ENCODE measurements at places on chromosomes 3 and 15.

- DNase-seq: no peak
Measured at GRCh38 chr3:177836671-177837070, 639.4 kb upstream of the TBL1XR1 start.

GRCh38 chr15:79900087-79900486 is 3.3 kb upstream of the MTHFS start:
- DNase-seq: no peak

DNA sequence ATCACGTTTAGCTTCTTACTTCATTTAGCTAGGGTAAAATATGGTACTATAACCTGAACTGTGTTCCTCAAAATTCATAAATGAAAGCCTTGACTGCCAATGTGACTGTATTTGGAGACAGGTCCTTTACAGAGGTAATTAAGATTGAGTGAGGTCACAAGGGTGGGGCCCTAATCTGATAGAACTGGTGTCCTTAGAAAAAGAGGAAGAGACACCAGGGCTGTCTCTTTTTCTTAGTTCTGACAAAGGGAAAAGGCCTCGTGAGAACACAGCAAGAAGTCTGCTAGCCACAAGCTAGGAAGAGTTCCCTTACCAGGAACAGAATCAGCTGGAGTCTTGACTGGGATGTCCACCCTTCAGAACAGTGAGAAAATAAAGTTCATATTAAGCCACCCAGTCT is 162.7 kb downstream of the GMNC start:
- DNase-seq: no peak

GRCh38 chr3:118682921-118683320 is 351.7 kb downstream of the IGSF11 start:
- DNase-seq: no peak

GRCh38 chr3:122389892-122390291 is 5.9 kb downstream of the FAM162A start:
- no peak for DNase-seq

DNA sequence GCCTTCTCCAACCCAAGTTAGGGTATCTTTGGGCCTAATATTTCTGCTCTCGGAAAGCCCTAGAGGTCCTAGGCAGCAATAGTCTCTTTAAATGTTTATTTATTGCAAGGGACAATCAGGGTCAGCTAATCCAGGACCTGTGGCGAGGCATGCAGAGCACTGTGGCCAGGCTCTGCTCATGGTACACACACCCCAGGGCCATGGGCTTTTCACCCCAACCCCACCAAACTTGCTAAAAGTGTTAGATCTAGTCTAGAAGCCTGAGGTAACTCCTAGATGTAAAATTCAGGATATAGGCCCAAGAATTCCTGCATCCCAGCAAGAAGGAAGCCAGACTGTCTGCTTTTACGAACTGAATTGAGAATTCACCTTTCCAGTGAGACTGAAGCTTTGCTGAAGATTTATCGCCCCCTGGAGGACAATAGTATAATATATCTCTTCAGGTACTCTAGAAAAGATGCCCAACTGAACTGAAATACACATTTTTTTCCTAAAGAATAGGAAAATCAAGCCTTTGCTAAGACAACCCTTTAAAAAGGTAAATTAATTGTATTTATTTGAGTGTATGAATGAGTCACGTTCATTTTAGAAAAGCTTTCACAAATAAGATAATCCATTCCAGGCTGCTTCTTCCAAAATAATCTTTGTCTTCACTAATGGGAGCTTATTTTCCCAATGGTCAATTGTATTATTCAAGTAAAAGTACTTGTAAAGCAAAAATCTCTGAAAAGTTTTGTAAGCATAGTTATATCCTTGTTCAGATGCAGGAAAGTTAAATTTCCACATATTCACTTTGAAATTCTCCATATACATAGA is 89.8 kb downstream of the LRRC3B start:
- peak; percentile 9 for DNase-seq

- DNase-seq: no peak
Measured at GRCh38 chr3:57821765-57822164, 65.7 kb downstream of the SLMAP start.

DNA sequence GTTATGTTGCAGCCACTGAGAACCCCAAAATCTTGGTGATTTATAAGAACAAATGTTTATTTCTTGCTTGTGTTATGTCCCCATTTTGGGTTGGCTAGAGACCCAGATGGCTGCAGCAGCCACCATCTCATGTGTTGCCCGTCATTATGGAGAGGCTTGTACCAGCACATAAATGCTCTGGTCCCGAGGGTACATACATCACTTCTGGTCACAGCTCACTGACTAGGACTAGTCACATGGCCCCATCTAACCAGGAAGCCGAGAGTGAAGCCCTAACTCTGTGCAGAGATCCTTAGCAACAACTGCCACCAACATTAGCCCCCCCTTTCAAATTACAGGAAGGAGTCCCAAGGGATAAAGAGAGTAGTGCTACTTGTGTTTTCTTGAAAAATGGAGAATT is 25.5 kb upstream of the HACD2 start:
- no peak for DNase-seq

- no peak for DNase-seq
Measured at GRCh38 chr3:172185907-172186306, 146.5 kb downstream of the FNDC3B start.

DNA sequence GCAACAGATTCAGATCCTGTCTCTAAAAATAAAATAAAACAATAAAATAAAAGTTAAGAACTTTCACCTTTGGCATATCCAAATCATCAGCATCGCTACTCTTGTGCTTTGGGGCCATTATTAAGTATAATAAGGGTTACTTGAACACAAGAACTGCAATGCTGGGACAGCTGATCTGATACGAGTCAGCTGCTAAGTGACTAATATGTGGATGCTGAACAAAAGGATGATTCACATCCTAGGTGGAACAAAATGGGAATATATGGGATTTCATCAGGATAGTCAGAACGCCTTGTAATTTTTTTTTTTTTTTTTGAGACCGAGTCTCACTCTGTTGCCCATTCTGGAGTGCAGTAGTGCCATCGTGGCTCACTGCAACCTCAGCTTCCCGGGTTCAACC is 29.7 kb downstream of the BUB1B start:
- no peak for DNase-seq

- DNase-seq: no peak
Measured at GRCh38 chr3:13072239-13072599, 1.0 kb downstream of the IQSEC1 start.

DNA sequence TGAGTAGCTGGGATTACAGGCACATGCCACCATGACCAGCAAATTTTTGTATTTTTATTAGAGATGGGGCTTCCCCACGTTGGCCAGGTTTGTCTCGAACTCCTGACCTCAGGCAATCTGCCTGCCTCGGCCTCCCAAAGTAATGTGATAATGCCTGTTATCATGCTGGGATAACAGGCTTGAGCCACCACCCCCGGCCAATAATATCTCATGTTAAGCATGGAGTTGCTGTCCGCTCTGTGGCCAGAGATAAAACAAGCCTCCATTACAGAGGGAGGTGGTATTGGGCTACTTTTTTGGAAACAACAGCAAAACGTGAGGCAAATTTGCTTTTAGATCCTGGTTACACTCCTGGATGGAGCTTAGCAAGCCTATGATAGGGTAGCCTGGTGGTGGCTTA is 32.9 kb upstream of the ALG1L2 start:
- no peak for DNase-seq

- DNase-seq: no peak
Measured at GRCh38 chr15:75235051-75235673, 23.0 kb upstream of the GOLGA6C start.

- DNase-seq: no peak
Measured at GRCh38 chr15:82105451-82106215, 59.8 kb upstream of the MEX3B start.

DNA sequence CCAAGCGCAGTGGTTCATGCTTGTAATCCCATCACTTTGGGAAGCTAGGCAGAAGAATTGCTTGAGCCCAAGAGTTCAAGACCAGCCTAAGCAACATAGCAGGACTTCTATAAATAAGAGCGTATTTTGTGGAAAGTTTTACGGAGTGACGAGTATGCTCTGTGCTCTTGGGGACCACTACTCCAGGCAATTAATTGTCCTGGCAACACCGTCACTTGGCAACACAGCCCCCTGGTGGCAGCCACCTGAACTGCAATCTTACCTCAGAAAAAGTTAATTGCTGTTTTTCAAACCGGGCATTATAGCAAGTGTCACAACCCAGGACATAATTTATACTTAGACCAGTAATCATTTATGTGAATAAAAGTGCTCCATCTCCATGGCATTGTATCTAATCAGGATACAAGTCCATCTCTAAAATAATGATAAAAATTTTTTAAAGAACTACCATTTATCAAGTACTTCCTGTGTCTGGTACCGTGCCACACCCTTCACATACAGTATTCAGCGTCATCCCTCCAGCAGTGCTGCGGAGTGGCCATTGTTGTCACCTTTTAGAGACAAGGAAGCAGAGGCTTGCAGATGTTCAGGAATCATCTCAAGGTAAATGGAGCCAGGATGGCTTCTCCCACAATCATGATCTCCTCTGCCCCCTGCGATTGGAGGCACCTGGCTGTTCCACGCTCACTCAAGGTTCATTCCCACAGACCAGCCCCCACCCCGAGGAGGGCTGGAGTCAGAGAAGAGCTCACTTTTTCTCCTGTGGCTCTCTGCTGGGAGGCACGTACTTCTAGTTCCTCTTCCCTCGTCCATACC is 34.5 kb downstream of the PLA2G4D start:
- peak; percentile 57 for DNase-seq

DNA sequence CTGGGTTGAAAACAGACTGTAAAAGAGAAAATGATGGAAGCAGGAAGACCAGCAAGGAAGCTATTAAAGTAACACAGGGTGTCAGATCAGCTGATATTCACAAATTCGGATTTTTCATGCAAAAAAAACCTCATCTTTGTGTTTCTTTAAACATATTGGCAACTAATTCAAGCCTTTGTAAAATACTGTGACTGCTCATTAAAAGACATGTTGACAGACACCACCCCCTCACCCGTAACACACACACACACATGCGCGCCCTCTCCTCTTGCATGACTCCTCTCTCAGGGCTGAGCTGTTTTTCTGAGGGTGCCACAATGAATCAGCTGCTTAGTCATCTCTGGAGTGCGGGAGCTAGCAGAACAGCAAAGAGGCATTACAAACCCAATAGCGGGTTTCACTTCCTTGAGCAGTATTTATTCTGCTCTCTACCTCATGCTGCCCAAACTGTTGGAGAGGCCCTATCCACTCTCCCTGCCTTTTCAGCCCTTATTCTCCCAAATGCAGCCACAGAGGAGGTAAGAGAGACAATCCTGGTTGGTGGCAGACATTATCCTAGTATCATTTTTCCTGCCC is 35.8 kb upstream of the CCDC80 start:
- DNase-seq: no peak

DNA sequence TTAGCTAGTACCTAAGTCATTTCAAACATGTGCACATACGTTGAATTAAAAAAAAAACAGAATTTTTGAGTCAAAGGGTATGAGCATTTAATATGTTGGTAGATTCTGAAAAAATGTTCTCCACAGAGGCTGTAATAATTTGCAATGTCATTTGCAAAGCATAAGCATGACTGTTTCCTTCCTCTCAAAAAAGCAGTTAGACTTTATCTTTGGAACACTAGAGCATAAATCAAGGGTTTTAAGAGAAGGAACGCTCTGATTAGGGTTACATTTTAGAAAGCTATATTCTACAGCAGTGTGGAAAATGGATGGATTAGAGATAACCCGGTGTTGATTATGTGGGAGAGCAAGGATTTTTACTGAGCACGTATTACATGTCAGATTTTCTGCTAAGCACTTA is 193.7 kb downstream of the WDR72 start:
- no peak for DNase-seq

GRCh38 chr15:90564051-90564450 is 34.3 kb downstream of the CRTC3 start:
- peak; percentile 63 for DNase-seq

GRCh38 chr3:64414043-64414442 is 188.8 kb upstream of the PRICKLE2 start:
- DNase-seq: no peak

GRCh38 chr3:51798411-51798963 is 19.4 kb upstream of the IQCF6 start:
- no peak for DNase-seq

- DNase-seq: no peak
Measured at GRCh38 chr3:33575311-33575710, 135.1 kb upstream of the UBP1 start.

DNA sequence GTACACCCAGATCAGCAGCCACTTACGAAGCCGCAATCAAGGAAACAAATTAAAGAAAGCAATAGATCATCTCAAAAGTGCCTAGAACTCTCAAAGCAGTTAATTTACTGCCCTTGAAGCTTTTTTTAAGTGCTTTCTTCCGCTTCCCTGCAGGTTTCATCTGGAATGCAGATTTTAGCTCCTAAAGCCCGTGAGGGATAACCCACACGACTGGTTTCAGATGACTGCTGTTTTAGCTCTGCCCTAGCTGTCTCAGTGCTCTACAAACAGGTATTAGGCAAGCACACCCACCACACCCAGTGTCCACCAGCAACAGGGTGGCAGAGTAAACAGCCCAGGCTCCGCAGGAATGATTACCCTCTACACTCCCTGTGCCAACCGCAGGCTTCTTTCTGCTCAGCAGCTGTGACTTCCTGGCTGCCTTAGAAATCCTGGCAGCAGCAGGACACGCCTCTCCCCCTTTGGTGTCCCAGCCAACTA is 126.0 kb downstream of the FMN1 start:
- DNase-seq: no peak

- no peak for DNase-seq
Measured at GRCh38 chr3:50657816-50658215, 16.9 kb upstream of the DOCK3 start.

DNA sequence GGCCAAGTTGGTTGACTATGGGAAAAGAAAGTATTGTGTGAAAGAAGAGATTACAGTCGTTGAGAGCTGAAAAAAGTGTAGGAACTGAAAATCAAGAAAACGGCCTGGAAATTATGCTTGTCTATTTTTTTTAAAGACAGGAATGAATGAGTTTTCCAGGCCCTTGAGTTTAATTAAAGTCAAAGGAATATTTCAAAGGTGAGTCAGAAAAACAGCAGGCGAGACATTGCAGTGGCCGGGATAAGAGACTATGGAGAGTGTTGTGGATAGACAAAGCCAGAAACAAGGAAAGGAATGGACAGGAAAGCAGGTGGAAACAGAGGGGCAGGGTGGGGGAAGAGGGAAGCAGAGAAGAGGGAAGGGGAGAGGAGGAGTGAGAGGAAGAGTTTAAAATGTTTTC is 275.1 kb upstream of the LRTM1 start:
- no peak for DNase-seq

GRCh38 chr3:99570061-99570460 is 68.3 kb upstream of the COL8A1 start:
- DNase-seq: no peak

GRCh38 chr3:140177943-140178342 is 243.0 kb downstream of the CLSTN2 start:
- no peak for DNase-seq

DNA sequence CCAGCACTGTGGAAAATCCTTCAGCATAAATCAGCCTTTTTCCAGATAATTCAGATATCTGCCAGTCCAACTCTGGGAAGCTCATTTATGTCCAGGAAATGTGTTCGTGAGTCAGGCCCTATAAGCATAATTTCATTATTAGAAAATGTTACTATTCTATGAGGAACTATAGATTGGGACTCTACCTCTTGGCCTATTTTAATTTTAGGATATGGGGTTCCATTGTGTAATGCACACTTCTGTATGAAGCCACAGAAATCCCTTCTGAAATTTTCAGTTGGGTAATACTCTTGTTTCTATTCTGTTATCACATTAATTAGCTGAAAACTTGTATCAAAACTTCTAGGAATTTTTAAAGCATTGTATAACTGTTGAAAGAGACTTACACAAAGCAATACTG is 43.9 kb upstream of the IL12A start:
- no peak for DNase-seq

- DNase-seq: no peak
Measured at GRCh38 chr15:74768099-74768770, 13.6 kb upstream of the CSK start.
